GM10248 (cell line): ENCODE measurements at places on chromosomes 2 and 18.

DNA sequence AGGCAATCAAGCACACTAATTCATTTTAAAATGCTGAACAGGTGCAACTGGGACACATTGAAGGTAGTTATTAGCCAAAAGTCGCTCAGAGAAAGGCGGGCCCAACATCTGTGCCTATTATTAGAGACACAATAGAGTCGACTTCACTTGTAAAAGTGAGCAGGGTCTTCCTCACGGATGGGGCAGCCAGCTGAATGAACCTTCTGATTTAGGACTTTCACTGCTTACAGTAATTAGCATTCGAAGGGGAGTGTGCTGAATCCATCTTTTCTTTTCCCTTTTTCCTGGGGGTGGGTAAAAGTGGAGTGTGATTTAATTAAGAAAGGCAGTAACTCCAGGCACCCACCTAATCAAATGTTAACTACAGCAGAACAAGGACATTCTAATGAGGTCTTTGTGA lies 677.7 kb downstream of the DCDC2C start:
- no peak for DNase-seq

GRCh38 chr2:113198048-113198789 lies 24.4 kb downstream of the PSD4 start:
- DNase-seq = no peak

DNA sequence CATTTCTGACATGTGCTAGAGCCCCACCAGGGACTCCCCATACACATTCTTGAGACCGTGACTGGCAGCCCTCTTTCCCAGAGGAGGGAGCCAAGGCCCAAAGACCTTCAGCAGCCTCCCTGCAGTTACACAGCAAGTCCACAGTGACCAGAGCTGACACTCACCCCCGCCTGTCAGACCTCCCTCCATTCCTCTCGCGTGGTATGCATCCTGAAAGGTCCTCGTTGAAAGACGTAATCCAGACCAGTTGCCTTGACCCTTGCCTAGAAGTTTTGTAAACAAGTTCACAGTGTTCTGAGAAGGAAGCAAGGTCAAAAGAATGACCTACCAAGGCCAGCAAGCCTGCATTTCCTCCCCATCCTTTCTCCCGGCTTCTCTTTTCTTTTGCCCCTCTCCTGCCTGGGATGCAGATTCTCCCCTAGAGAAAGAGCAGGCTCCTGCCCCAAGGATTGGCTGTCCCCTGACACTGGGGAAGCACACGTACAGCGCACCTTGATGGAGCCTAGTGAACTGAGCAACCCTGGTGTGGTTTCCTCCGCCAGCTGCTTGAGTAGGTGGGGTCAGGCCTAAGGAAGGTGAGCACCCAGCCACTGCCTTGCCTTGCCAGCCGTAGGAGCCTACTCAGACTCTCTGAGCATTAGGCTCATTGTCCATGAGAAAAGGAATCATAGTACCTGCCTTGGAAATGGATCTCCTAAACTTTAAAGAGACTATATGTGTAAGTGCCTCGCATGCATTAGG lies 18.3 kb downstream of the TRIB2 start:
- DNase-seq = no peak

- no peak for DNase-seq
Measured at GRCh38 chr2:72115110-72116080, 32.3 kb downstream of the CYP26B1 start.

- no peak for DNase-seq
Measured at GRCh38 chr18:13316063-13316462, 97.5 kb downstream of the LDLRAD4 start.

DNA sequence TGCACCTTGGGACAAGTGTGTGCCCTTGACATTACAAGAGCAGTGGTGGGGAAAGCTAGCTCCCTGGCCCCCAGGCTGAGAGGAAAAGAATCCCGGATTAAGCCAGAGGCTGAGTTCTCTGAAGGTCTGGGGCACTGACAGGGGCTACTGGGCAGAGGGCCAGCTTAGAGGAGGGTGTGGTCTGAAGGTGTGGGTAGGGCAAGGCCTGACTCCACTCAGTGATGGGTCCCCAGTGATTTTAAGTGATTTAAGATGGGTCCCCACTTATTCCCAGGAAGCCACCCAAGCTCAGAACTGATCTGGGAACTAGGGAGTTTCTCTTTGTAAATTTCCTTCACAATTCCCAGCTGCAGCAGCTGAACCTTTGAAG lies 8.8 kb downstream of the TMEM37 start:
- DNase-seq = no peak

- no peak for DNase-seq
Measured at GRCh38 chr2:201915446-201915845, 109.1 kb downstream of the CDK15 start.

DNA sequence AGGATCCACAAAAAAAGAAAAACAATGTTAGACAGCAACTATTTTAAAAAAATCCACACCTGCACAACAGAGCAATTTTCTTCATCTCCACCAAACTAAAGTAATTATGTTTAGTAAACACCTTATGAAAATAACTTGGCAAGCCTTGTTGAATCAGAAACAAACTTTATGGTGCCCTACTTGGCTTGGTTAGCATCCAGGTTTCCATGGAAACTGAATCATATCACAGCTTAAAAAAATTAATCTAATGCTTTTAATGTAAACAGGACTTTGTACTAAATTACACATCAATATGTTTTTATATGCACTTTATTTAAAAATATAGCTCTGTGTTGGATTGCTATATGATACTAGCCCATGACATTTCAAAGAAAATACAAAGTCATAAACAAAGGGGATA lies 1882.4 kb downstream of the SUCLG1 start:
- no peak for DNase-seq

GRCh38 chr2:114108824-114109416 lies 219.0 kb downstream of the ACTR3 start:
- DNase-seq = no peak

- no peak for DNase-seq
Measured at GRCh38 chr2:193469251-193469650, 1274.5 kb upstream of the TMEFF2 start.

DNA sequence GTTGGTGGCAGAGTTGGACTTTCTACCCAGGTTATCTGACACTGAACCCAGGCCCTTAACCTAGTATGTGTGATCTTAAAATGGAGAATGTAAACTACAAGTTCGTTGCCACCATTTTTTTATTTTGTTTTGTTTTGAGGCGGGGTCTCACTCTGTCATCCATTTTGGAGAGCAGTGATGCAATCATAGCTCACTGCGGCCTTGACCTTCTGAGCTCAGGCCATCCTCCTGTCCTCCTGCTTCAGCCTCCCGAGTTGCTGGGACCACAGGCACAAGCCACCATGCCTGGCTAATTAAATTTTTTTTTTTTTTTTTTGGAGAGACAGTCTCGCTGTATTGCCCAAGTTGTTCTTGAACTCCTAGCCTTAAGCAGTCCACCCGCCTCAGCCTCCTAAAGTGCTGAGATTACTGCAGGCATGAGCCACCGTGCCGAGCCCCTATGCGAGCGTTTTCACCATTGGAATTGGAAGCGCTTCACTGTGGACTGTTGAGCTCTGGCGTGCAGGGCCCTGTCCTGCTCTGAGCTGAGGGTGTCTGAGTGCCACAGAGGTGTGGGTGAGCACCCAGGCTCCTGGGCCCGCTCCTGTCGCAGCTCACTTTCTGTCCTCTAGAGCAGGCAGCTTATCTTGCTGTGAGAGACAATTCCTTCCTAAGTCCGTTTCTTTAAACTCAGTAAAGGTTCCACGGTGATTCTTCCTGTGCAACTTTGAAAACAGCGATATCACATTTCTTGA lies 186.9 kb downstream of the LDLRAD4 start:
- no peak for DNase-seq

DNA sequence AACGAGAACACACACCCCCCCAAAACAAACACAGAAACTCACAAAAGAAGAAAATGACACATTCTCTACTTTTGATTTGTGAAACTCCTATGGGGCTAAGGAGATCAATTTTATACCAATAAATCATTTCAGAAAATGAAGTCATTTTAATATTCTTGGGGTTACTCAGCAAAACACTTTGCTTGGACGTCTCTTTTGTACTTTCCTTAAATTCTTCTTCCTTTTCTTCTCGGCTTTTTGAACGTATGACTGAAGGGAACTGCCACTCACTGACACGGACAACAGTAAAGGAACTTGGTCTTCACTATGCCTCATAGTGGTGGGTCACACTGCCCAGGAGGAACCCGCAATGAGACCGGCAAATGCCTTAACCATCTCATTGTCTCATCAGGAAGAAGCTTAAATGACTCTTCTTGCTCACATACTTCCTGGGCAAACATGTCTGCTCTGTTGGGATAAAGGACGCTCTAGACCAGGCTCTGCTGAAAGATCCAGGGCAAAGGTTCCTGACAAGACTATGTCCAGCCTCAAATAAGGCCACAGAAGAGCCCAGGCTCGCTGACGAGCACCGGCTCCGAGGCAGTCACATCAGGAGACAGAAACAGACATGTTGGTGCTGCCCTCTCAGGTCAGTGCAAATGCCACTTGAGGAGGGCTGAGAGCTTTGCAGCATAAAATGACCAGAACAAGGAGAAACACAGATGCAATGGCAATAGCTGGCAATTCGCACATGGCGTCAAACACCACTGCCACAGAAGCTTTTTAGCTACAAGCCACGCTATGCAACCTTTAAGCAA lies 205.5 kb downstream of the TGIF1 start:
- no peak for DNase-seq

DNA sequence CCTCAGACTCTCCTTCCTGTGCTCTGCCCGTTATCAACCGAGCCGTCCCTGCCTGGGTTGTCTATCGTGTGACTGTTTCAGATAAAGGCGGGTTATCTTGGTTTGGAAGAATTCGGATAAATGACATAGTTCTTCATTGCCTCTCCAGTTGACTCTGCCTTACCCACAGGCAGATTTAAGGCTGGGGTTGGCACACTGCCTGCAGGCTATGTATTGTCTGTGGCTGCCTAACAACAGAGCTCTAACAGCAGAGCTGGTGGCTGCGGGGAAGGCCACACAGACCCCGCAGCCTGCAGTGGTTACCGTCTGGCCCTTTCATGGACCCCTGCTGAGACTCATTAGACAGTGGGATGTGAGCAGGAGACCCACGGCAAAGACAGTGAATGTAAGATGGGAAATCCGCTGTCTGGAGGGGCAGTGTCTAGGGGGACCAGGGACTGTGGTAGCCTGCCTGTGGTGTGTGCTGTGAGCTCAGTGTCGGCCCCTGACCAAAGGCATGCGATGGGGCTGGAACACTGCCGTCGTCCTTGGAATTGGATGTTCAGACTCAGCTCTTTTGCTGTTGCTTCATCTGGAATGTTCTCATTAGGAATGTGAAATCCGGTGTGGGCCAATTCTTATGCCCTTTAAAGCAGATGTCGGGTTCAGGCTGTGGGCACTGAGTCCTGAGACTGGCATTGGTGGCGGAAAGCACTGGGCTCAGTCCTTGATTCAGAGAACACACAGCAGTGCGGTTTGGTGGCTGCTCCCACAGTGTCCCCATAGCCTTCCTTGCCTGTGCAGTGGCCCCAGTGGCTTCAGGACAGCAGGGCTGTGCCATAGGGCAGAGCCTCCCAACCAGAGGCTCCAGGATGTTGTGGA lies 44.5 kb downstream of the SH3RF3 start:
- no peak for DNase-seq

DNA sequence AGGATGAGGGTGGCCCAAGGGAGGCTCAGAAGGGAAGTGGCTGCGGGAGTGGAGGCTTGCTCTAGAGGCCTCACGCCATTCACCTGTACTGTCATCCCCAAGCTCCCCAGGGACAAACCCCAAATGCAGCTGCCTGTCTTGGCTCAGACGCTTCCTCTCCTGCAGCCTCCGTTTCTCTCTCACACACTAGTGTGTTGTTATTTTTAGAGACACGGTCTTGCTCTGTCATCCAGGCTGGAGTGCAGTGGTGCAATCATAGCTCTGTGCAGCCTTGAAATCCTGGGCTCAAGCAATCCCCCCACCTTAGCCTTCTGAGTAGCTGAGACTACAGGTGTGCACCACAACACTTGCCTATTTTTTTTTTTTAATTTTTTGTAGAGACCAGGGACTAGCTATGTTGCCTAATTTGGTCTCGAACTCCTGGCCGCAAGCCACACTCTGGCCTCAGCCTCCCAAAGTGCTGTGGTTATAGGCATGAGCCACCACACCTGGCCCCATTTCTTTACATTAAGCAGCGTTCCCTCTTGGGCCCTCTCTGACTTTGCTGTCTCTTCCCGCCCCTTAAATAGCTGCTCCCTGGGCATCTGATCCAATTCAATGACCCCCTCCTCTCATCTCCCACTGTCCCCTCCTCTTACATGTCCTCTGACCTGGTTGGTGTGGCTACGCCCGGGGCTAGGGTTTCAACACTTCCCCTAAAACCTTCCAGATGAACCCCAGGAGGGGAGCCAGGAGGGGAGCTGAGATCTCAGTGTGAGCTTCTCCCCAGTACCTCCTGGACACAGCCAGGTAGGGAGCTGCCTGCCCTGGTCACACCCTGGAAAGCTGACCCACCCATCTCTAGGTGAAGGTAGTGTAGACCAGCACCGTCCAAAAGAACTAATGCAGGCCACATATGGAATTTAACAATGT lies 24.0 kb upstream of the LOXHD1 start:
- DNase-seq = no peak

- no peak for DNase-seq
Measured at GRCh38 chr2:59490994-59491393, 1062.5 kb downstream of the BCL11A start.

DNA sequence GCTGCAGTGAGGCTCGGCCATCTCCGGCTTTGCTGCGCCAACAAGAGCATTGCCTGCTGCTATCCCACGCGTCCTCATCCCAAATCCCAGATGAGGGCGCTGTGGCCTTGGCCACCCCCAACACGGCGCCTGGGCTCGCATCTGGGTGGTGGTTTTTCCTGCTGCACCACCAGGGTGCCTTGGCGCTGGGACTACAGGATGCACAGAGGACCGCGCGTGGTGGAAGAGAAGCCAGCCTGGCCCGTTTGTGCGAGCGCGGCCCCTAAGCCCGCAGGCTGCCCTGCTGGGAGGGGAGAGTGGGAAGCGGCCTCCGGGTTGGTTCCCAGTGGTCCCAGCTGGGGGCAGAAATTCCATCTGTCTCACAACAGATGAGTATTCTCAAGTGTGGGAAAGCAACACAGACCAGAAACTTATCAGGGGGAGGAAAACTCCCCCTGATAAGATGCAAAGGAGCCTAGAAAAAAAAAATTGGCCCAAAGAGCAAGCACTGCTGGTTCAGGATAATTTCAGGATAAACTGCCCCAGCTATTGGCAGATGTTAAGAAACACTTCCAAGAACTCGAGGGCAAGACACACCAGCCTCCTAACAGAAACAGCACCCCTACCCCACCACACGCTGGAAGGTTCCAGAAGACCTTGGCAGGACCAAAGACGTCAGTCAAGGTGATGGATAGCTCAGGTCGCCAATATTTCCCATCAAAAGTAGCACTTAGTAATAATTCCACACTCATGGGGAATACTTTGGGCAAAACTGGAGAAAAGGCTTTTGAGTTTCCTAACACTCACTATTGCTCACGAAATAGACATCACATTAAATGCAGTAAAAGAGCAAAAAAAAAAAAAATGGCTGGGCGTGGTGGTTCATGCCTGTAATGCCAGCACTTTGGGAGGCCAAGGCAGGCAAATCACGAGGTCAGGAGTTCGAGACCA lies 152.1 kb downstream of the PXDN start:
- DNase-seq = no peak

- DNase-seq = no peak
Measured at GRCh38 chr2:191061381-191061980, 47.5 kb upstream of the STAT1 start.

- no peak for DNase-seq
Measured at GRCh38 chr2:157160111-157160510, 97.4 kb upstream of the GALNT5 start.

GRCh38 chr18:34978953-34979608 lies 62.1 kb upstream of the MAPRE2 start:
- DNase-seq = peak; percentile 21
